Activated naive CD8-positive, alpha-beta T cell treated with anti-CD3 and anti-CD28 coated beads, Interleukin-2, amount 10 ng/mL, durations not matched to agents 7 days and 5 days (primary cell): ENCODE measurements at places on chromosomes 11 and 22. TPM values are rescaled to one million over a fixed set of nuclear protein-coding genes. Genes with fewer than 3 reads are reported as not detected.

DNA sequence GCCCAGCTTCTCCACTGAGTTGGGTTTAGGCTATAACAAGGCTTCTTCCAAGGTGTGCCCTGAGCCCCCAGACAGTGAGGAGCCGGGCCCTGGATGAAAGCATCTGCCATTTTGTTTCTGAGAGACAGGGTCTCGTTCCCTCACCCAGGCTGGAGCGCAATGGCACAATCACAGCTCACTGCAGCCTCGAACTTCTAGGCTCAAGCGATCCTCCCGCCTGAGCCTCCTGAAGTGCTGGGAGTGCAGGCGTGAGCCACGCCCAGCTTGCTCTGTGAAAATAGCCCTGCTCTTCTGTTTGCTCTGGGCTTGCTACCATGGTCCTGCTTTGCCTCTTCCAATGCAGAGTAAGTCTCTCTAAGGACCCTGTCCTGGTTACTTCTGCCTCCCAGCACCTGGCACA is 6.7 kb downstream of the DENND6B start:
- no peak overlapping the region for H3K4me3 ChIP-seq
- no peak for DNase-seq
- no peak overlapping the region for H3K27ac ChIP-seq
- H3K27me3 ChIP-seq = no peaks in the 10 kb centered on the region

DNA sequence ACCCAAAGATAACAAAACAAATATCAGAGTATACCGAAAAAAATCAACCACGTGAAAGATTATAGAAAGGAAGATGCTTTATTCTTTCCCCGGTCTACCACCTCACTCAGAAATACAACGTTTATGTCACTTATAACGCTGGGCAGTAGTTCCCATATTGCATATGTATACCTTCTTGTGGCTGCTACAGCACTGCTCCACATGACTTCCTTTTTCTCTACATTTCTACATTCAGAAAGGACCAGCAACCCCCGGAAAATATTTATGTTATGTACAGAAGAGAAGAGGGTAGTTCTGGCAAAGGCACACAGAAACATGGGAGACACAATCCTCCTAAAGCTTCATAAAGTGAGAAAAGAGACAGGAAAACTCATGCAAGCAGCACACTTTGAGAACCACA is 56.8 kb downstream of the MTMR2 start:
- DNase-seq = no peak
- peaks cover 17% of the 10 kb centered on the region for H3K36me3 ChIP-seq
- H3K4me1 ChIP-seq = no peaks in the 10 kb centered on the region
- no peak overlapping the region for H3K27ac ChIP-seq

The TRPM5 gene
- not detected for total RNA-seq

DNA sequence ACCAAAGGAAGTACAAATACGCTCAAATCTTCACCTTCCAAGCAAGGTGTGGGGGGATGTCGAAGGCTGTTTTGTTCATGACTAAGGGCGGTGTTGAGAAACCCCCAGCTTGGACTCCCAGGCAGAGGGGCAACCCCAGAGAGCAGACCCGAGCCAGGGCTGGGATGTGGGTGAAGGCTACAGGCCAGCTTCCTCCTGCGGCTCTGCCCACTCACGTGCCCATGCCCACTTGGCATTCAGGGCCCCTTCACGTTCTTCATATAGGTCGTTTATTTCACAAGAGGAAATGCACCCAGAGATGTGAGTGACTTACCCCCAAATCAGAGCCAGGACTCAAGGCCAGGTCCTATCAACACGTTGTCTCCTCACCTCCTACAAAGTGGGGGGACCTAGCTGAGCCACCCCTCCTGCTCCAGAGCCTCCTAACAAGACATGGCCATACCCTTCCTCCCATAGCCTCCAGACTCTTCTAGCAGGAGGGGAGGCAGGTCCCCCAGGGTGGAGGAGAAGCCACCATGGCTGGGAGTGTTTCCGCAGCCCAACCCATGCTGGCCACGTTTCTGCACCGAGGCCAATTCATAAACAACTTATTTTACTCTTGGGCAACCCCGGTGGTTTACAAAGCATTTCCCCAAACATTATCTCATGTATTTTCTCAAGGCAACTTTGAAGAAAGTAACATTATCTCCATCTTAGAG is 22.0 kb downstream of the TMEM184B start:
- H3K4me1 ChIP-seq = peaks cover 2% of the 10 kb centered on the region
- no peak for DNase-seq
- no peak overlapping the region for H3K27ac ChIP-seq
- no peaks in the 10 kb centered on the region for H3K27me3 ChIP-seq

GRCh38 chr11:19365743-19366410 is 125.1 kb upstream of the E2F8 start:
- no peaks in the 10 kb centered on the region for H3K36me3 ChIP-seq
- H3K4me3 ChIP-seq = no peak overlapping the region
- no peak for DNase-seq
- no peak overlapping the region for H3K27ac ChIP-seq

The MS4A15 gene
- total RNA-seq = not detected

The CHRM1 gene
- not detected for total RNA-seq

The B4GALNT4 gene
- total RNA-seq = 1.1 TPM

The THY1 gene
- total RNA-seq = not detected

GRCh38 chr22:25878933-25879332 is 136.9 kb downstream of the MYO18B start:
- no peak overlapping the region for H3K27ac ChIP-seq
- H3K36me3 ChIP-seq = no peaks in the 10 kb centered on the region
- H3K27me3 ChIP-seq = peaks cover 19% of the 10 kb centered on the region
- H3K4me1 ChIP-seq = no peaks in the 10 kb centered on the region

The MOGAT2 gene
- not detected for total RNA-seq

The HORMAD2 gene
- total RNA-seq = not detected

- no peak overlapping the region for H3K4me3 ChIP-seq
- H3K4me1 ChIP-seq = no peaks in the 10 kb centered on the region
- peaks cover under 1% of the 10 kb centered on the region for H3K27me3 ChIP-seq
- no peaks in the 10 kb centered on the region for H3K36me3 ChIP-seq
- DNase-seq = no peak
- no peak overlapping the region for H3K27ac ChIP-seq
These were observed 8.3 kb downstream of the KIRREL3 start for GRCh38 chr11:126992065-126992803.

The APOA5 gene
- not detected for total RNA-seq

DNA sequence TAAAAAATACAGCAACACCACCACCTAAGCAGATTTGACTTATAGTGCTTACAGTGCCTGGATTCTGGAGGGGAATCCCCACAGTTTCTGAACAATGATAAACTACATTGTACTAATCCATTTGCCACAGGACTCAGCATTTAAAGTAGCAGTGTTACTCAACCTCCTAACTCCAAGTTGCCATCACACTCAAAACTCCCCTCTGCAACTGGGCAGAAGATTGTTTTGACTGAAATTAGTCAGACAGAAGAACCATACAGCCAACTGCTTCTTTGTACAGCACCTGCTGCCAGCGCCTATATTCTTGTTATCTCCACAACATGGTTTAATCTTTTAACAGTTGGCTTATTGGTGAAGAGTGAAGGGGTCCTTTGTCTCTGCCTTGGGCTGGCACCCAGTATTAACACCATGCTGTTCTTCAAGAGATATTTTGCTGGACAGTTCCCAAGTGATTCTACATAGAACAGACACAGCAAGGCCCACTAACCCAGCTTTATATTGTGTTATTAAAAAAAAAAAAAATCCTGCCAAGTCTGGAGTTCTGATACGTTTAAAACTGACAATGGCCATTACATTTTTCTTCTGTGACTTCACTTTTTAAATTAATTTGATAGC is 273.2 kb downstream of the DCDC1 start:
- no peaks in the 10 kb centered on the region for H3K36me3 ChIP-seq
- DNase-seq = no peak
- H3K4me3 ChIP-seq = no peak overlapping the region
- H3K4me1 ChIP-seq = no peaks in the 10 kb centered on the region
- no peak overlapping the region for H3K27ac ChIP-seq
- peaks cover 2% of the 10 kb centered on the region for H3K27me3 ChIP-seq

DNA sequence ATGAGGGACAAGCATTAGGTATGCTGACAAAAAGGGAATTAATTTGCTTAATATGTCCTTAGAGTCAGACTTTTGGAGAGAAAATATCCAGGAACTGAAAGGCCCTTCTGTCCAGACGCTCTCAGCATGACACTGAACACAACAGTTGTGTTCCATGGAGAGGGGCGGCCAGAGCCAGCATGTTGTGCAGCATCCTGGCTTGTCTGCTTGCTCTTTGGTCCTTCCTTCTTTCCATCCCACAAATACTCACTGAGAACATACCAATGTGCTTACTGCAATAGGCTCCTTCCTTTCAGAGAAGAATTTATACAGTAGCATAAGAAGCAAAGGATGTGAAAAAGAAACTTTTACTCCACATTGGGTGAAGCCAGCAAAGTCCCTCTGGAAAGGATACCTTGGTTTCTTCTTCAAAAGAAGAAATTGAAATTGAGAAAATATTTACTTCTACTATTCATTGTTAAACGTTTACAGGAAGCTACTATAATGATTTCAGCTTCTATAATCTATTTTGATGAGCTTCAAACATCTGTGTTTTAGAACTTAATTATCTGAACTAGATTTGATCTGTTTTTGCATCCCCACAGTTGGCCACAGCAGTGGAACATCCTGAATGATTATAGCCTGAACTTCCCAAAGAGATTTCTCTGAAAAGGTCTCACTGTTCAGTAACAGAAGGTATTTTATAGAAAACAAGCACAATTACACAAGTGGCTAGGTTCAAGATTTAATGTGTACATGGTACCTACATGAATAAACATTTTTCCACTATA is 304.1 kb upstream of the PITPNB start:
- peaks cover 3% of the 10 kb centered on the region for H3K27me3 ChIP-seq
- no peak for DNase-seq
- H3K4me1 ChIP-seq = no peaks in the 10 kb centered on the region
- H3K4me3 ChIP-seq = no peak overlapping the region
- no peak overlapping the region for H3K27ac ChIP-seq
- no peaks in the 10 kb centered on the region for H3K36me3 ChIP-seq
